ENCODE measurements at places on chromosomes 5 and 9. TPM values are rescaled to one million over a fixed set of nuclear protein-coding genes. Genes with fewer than 3 reads are reported as not detected.

DNA sequence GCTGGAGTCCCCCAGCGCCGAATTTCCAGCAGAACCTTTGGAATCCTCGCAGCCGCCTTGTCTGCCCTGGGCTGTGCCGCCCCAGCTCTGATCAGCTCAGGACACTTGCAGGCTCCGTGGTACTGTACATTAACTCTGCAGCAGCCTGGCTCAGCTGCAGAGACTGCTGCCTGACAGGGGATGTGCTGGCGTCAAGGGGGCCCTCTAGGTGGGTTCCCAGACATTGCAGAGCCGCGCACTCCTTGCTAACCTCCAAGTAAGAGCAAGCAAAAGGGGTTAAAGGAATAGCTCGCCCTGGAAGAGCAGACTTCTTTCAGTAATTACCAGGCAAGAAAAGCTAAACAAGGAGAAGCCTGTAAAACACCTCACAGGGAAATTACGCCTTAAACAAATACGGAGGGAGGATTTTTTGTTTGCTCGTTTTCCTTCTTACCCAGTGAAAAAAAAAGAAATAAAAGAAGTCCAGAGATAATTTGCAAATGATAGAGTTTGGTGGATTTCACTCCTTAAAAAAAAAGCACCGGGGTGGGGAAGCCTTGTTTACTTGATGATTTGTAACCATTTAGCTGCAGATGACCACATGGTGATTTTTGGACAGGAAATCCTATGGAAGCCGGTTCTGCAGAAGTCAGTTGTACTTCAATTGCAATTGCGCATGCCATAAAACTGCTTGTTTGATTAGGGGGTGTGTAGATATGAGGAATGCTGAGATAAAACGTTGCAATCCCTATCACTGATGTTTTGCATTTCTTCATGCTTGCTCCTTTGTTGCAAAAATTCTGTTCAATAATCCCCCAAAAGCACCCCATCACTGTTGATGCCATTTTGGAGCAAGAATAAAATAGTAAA is 305.8 kb downstream of the PDE4D start:
- DNase-seq, result peak; percentile 83

GRCh38 chr9:121559183-121559582 is 59.5 kb upstream of the GGTA1 start:
- DNase-seq, result peak; percentile 65

DNA sequence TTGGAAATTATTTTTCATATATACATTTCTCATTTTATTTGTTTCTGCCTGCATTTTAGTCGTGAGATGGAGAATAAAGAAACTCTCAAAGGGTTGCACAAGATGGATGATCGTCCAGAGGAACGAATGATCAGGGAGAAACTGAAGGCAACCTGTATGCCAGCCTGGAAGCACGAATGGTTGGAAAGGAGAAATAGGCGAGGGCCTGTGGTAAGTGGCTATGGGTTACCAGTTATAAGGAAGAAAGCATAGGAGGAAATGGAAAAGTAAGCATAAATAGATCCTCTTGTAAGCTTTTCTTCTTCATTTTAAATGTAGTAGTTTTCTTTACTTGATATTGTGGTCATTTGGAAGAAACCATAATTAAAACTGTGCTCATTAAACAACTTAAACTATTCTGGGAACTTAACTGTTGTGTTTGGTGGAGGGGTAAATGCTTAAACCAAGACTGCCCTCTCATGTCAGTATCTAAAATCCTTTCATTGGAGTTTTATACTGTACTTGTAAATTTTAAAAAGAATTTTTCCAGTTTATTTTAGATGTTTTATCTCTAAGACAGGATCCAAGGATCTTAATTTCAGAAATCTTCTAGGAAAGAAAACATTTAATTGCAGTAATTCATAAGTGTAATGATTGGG is 41.3 kb downstream of the MAP3K1 start:
- no peak for DNase-seq

DNA sequence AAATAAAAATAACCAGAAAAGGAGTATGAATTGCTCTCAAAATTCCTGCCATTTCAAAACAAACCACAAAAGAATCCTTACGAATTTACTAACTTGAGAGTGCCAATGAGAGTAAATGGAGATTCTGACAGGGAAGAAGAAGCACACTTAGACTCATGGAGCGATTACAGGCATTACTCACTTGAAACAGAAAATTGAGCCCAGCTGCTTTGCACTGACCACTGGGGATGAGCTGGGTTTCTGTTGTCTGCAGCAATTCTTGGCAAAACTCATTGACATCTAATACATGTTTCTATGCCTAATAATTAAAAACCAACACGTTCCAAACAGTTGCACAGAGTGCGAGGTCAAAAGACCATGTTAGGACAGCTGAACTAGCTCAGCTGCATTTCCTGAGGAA is 731.6 kb downstream of the DNAH5 start:
- peak; percentile 36 for DNase-seq

- no peak for DNase-seq
Observed at GRCh38 chr9:82242285-82242963, 253.9 kb downstream of the SPATA31D1 start.

DNA sequence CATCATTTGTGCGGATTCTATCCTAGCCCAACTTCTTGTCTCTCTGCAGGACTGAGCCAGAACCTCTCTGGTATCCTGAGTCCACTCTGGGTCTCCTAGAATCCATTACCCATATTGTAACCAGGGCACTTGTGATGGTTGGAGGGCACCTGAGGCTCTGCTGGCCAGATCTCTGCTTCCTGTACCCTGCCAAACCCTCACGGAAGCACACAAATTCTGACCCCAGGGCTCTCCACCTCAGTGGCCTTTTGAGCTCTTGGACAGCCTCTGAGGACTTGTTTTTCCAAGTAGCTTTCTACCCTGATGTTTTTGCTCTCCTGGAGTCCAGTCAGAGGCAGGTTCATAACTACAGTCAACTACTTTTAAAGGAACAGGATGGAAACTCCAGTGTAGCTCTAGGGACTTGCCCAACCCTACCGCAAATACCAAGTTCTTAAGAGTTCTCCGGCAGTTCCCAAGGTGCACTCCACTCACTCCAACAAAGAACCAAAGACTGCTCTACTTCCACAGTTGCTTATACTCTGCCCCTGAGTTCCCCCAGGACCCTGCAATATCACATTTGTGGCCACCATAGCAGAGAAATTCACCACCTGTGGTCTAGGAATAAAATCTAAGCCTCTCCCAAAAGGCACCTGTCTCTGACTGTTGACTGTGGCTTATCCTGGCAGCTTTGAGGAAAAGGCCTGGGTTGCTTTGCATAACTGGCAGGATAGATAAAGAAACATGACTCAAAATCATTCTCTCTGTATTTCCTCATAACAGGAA is 9.6 kb downstream of the PIP5K1B start:
- no peak for DNase-seq

GRCh38 chr5:35859101-35859661 is 2.5 kb downstream of the IL7R start:
- DNase-seq, result peak; percentile 60

GRCh38 chr9:126788634-126789349 is 16.0 kb upstream of the ZBTB43 start:
- peak; percentile 49 for DNase-seq

DNA sequence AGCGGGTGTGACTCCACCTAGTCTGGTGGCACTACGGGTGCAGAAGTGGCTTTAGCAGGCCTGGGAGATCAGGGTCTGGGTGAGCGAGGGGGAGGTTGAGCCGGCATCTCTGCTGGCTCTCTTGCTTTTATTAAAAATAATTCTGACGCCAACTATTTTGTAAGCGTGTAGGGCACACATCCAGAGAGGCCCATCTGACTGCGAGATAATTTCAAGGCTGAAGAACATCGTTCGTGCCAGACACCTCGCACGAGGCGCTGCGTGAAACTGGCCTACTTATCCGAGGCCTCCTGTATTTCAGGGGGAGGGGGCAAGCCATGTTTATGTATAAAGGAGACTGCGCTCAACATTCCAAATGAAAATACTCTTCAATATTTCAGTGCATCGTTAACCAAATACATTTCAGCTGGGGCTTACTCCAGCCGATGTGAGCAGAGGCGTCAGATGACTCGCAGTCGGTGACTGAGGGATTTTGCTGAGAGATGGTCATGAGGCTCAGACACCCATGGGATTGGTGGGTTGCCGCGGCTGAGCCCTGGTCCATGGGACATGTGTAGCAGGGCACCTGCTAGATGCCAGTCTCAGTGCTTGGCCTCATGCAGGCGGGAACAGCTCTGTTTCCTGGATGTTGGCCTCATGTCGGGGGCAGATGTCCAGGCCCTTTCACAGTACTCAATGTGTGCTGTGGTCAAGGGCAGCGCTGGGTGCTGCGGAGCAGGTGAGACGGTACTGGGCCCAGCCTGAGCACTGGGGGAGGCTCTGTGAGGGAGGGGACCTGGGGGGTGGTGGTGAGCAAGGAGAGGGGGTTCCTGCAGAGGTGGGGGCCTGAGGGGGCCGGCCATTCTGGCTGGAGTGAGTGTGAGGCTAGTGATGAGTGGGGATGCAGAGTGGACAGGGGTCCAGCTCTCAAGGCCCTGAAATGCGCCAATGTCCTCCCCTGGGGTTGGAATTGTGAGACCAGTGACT is 201.5 kb downstream of the DAB2IP start:
- DNase-seq, result no peak

DNA sequence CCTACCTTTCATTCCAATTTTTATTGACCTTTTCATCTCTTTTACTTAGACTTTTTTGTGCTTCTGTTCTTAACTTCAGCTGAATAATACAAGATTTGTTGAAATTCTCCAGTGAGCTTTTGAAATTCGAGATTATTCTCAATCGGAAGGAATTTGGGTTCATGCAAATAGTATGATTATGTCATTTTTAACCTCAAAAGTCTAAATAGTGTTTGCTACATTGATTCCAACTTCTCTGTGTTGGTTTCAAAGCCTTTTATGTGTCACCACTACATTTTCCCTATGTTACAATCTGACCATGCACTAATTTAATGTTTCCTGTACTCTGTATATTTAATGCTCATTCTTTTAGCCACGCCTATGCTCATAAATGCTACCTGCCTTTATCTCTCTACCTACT is 44.1 kb downstream of the VPS13A start:
- DNase-seq, result peak; percentile 20

DNA sequence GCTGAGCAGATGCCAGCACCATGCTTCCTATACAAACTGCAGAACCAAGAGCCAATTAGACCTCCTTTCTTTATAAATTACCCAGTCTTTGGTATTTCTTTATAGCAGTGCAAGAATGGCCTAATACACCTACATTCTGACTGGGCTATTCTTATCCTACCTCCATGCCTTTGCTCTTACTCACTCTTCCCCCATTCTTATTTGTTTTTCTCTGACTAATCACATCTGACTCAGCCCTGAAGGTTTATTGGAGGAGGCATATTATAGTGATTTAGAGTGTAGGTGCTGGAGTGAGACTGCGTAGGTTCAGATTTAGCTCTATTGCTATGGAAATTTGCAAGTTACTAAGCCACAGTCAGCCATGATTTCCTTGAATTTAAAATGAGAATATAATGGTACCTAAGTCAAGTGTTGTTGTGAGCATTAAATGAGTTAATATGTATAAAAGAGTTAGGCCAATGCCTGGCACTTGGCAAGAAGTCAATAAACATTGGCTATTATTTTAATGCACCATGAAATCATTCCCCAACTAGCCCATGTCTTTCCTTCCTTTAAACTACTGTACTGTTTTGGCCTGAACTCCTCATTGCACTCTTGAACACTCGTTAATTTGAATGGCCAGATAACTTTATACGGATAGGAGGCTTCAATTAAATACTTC is 531.2 kb upstream of the ZNF608 start:
- DNase-seq, result peak; percentile 95

- DNase-seq, result no peak
Observed at GRCh38 chr5:150438873-150439546, 10.5 kb downstream of the RPS14 start.

DNA sequence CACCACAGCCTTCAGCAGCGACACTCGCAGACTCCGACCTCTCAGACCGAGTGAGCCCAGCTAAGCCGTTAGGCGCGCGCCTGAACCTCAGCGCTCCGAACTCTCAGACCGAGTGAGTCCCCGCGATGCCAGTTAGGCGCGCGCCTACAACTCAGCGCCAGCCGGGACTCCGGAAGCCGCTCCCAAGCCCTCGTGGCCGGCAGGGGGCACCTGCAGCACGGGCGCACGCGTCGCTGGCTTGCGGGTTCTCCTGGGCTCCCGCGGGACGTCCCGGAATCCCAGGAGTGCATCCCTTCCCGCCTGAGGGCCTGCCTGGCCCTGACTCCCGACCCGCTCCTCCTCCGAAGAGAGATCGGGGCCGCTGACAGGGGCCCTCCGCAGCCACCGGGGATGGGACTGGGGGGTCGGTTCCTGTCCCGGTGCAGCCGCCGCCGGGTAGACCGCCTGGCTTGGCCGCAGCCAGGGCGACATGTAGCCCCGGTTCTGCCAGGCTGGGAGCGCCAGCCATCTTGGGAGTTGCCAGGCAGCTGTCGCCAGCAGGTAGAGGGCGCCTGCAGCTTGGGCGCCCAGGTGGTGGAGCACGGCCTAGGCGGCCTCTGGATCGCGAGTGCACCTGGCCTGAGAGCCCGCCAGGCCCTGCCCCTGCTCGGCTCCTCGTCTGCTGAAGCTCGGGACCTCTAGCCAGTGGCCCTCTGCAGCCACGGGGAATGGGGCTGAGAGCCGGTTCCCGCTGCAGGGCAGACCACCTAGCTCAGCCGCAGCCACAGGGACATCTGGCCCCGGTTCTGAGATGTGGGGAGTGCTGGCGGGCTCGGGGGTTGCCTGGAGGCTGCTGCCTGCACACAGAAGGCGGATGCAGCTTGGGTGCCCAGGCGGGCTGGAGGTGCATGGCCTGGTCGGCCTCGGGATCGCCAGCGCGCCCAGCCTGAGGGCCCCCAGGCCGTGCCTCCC is at the start of gene ANKRD18A:
Gene ANKRD18A, minus strand, starts transcription at position 114 of the 951 bp plus-strand sequence. CDS start 311 bp downstream, outside the sequence.
- DNase-seq, result peak; percentile 45

GRCh38 chr5:75616971-75617621 is 5.8 kb downstream of the ANKDD1B start:
- no peak for DNase-seq

GRCh38 chr9:133528876-133529241 is 4.1 kb upstream of the MYMK start:
- no peak for DNase-seq

The PCDHGA11 gene
- total RNA-seq, result 5.3 TPM

The DAB2IP gene
- 41.4 TPM for total RNA-seq

The PCDHB5 gene
- total RNA-seq, result 8.7 TPM

The SPINK6 gene
- not detected for total RNA-seq

The ELOVL7 gene
- total RNA-seq, result 0.72 TPM

The IL3 gene
- not detected for total RNA-seq

All from astrocyte (in vitro differentiated cells and primary cell).